T-helper 2 cell treated with Interferon-gamma antibody and Interleukin-4, amounts not matched to agents 100 ng/mL and 5 ng/mL, for 36 hours (primary cell): ENCODE measurements at places on chromosomes 6 and 20. TPM values are rescaled to one million over a fixed set of nuclear protein-coding genes. Genes with fewer than 3 reads are reported as not detected.

The EDN1 gene
- total RNA-seq = 0.07 TPM in 1 of 2 replicates, not detected in the other

The CNR1 gene
- not detected in 2 replicates for total RNA-seq

The KIAA1755 gene
- not detected in 2 replicates for total RNA-seq

The SLC2A10 gene
- not detected in 2 replicates for total RNA-seq

The RWDD2A gene
- total RNA-seq = 1.3 and 1.5 TPM in 2 replicates

The SPINT4 gene
- total RNA-seq = not detected in 2 replicates

The AGER gene
- 30.6 and 31.6 TPM in 2 replicates for total RNA-seq

The OTOR gene
- total RNA-seq = not detected in 2 replicates

The PLCB4 gene
- not detected in 2 replicates for total RNA-seq

The ENPP5 gene
- total RNA-seq = not detected in 2 replicates

The TP53TG5 gene
- total RNA-seq = 0.09 and 0.11 TPM in 2 replicates

The LY6G6D gene
- total RNA-seq = not detected in 2 replicates

The PRR18 gene
- not detected in 2 replicates for total RNA-seq
